ENCODE measurements at places on chromosomes 2 and 18. TPM values are rescaled to one million over a fixed set of nuclear protein-coding genes. Genes with fewer than 3 reads are reported as not detected.

Gene MC2R
- total RNA-seq: 0.18 TPM

Gene HOXD8
- 13.9 TPM for total RNA-seq

Gene MEIS1
- 14.5 TPM for total RNA-seq

Gene VSNL1
- 2.3 TPM for total RNA-seq

Gene TAF1B
- total RNA-seq: 12.9 TPM

Gene ZSWIM2
- total RNA-seq: not detected

Gene TBR1
- total RNA-seq: not detected

Gene RRM2
- total RNA-seq: 12.2 TPM

Gene CFAP65
- total RNA-seq: not detected

Gene GDF7
- total RNA-seq: 0.62 TPM

Gene R3HDM1
- total RNA-seq: 10.4 TPM

Gene ANO7
- 0.35 TPM for total RNA-seq

Gene TXNL1
- 54.6 TPM for total RNA-seq

Gene KCNK3
- total RNA-seq: 1.1 TPM

Gene ALPG
- total RNA-seq: not detected

Gene DYSF
- 51.6 TPM for total RNA-seq

Gene RPRM
- total RNA-seq: 6.4 TPM

Gene MFF
- total RNA-seq: 65.0 TPM

Gene SP9
- 0.13 TPM for total RNA-seq

Gene KDM3A
- total RNA-seq: 48.1 TPM

Gene REG3G
- total RNA-seq: not detected

Gene GKN2
- not detected for total RNA-seq

Gene RIT2
- not detected for total RNA-seq

Gene HOXD4
- total RNA-seq: 2.2 TPM

Gene RTKN
- 46.1 TPM for total RNA-seq

Gene EPHA4
- total RNA-seq: 25.8 TPM

Gene SERPINB2
- total RNA-seq: 0.27 TPM

Gene AP1S3
- total RNA-seq: 0.31 TPM

Gene CEP76
- 5.7 TPM for total RNA-seq

Gene RESP18
- total RNA-seq: not detected

Gene HNMT
- total RNA-seq: 37.7 TPM

Gene CTNNA2
- 0.62 TPM for total RNA-seq

Gene LRP2
- total RNA-seq: 0.13 TPM

Gene TP53I3
- 35.5 TPM for total RNA-seq

Gene HOXD9
- total RNA-seq: 0.75 TPM

Data from muscle of leg (tissue), 16 donors.